Left lung (tissue), 14 donors: ENCODE measurements at places on chromosomes 5 and 9.

- H3K4me1 ChIP-seq = no peaks in the 10 kb centered on the region
- no peak for DNase-seq
- H3K4me3 ChIP-seq = no peak overlapping the region
- H3K27me3 ChIP-seq = no peaks in the 10 kb centered on the region
- H3K27ac ChIP-seq = no peak overlapping the region
These were observed 558.5 kb upstream of the PTGER4 start for GRCh38 chr5:40121236-40121635.

- no peak overlapping the region for H3K4me3 ChIP-seq
- peaks cover 28% of the 10 kb centered on the region for H3K27me3 ChIP-seq
- no peak for DNase-seq
- no peaks in the 10 kb centered on the region for H3K36me3 ChIP-seq
- no peak overlapping the region for H3K27ac ChIP-seq
These were observed 35.9 kb downstream of the HK3 start for GRCh38 chr5:176863041-176863764.

- DNase-seq = no peak
- H3K27me3 ChIP-seq = no peaks in the 10 kb centered on the region
- no peak overlapping the region for H3K4me3 ChIP-seq
- peaks cover 7% of the 10 kb centered on the region for H3K4me1 ChIP-seq
- no peak overlapping the region for H3K27ac ChIP-seq
These were observed 214.4 kb upstream of the S1PR3 start for GRCh38 chr9:88776717-88777497.

- no peak for DNase-seq
- no peaks in the 10 kb centered on the region for H3K4me1 ChIP-seq
- no peak overlapping the region for H3K4me3 ChIP-seq
- H3K36me3 ChIP-seq = no peaks in the 10 kb centered on the region
- no peaks in the 10 kb centered on the region for H3K27me3 ChIP-seq
These were observed 152.0 kb upstream of the ACOT12 start for GRCh38 chr5:81545911-81546310.

DNA sequence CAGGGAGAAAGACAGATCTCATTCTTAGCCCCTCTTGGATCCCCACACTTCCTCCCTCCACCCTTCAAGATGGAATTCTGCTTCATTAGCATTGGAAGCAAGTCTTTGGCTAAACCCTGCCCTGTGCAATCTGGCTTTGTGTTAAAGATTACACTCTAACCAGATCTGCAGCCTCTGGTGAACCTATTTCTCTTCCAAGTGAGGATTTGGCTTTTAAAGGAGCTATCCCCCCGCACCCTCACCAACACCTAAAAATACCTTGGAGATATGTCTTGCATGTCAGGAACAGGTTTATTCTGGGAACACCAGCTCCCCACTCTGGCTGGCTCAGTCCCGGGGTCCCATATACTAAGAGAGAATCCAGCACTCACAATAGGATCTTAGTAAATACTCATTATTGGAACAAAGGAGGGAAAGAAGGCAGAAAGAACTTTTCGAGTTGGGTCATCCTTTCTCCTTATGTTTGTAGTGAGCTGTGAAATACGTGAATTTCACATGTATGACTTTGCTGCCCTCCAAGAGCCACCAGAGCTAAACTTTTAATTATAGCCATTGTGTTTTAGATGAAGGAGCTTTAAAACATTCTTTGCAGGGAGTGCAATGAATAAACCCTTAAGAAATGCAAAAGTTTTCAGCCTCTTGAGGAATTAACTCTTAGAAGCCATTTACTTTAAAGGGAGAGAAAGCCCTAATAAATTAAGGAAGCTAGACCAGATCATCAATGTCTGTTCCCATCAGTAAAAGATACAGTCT lies 53.7 kb upstream of the HRH2 start:
- H3K4me1 ChIP-seq = no peaks in the 10 kb centered on the region
- no peaks in the 10 kb centered on the region for H3K27me3 ChIP-seq
- no peak overlapping the region for H3K27ac ChIP-seq
- no peak for DNase-seq
- H3K4me3 ChIP-seq = no peak overlapping the region
- no peaks in the 10 kb centered on the region for H3K36me3 ChIP-seq

DNA sequence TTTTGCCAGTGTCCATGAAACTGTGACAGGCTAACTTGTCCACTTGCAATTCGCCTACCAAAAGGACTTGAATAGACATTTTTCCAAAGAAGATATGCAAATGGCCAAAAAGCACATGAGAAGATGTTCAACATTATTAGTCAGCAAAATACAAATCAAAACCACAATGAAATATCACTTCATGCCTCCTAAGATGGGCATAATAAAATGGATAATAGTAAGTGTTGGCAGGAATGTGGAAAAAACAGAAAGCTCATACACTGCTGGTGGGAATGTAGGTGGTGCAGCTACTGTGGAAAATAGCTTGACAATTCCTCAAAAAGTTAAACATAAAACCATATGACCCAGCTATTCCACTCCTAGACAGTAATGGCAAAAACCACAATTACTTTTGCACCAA lies 7.9 kb downstream of the DTWD2 start:
- H3K4me1 ChIP-seq = no peaks in the 10 kb centered on the region
- no peaks in the 10 kb centered on the region for H3K27me3 ChIP-seq
- no peak overlapping the region for H3K4me3 ChIP-seq

DNA sequence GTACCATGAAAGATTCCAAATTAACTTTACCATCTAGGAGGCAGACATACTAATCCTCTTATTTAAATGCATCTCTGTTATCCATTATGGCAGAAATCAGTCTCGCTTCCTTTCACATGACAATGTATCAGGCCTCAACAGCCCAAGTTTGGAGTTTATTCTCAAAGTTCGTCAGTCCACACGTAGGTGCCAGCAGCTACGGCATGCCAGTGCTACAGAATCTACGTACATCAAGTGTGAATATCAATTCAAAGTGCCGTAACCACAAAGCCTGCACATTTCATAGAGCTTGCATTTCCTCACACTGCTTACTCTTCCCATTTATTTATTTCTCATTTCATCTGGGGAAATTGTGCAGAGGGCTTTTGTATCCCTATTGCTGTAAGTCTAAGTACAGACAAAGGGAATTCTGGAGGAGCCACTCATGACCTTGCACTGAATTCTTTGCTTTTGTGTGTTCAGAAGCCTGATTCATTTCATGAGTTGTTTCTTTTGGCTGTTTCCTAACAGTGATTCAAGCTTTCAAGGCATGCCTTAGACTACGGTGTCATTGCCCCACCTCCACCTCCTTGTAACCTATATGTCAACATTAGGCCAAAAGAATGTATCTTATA lies 10.0 kb downstream of the ENC1 start:
- H3K4me1 ChIP-seq = peaks cover 12% of the 10 kb centered on the region
- no peak for DNase-seq
- H3K4me3 ChIP-seq = no peak overlapping the region
- H3K36me3 ChIP-seq = peaks cover 60% of the 10 kb centered on the region
- peak overlapping the region; percentile 84 for H3K27ac ChIP-seq

GRCh38 chr5:79157305-79157704 lies 45.7 kb downstream of the BHMT start:
- H3K27ac ChIP-seq = no peak overlapping the region
- no peaks in the 10 kb centered on the region for H3K36me3 ChIP-seq
- H3K27me3 ChIP-seq = no peaks in the 10 kb centered on the region

DNA sequence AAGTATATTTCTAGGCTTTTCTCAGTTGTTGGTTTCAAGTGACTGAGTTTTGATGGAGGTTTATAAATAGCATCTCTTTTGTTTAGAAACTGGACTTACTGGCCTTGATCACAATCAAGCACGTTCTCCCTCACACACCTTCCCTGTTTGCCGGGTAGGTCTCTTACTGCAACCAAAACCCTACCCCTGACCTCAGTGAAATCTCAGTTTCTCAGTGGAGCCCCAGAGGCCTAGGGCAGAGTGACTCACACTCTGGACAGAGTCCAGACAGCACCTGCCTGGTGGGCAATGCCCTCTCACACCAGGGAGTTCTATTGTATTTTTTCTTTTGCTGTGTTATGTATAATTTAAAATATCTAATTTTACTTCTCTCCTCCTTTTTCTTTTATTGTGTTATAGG lies 48.4 kb upstream of the EPB41L4B start:
- DNase-seq = no peak
- H3K27ac ChIP-seq = no peak overlapping the region
- H3K4me3 ChIP-seq = no peak overlapping the region
- H3K4me1 ChIP-seq = no peaks in the 10 kb centered on the region
- no peaks in the 10 kb centered on the region for H3K27me3 ChIP-seq

GRCh38 chr5:155836089-155836803 lies 490.7 kb upstream of the SGCD start:
- no peaks in the 10 kb centered on the region for H3K36me3 ChIP-seq
- H3K27me3 ChIP-seq = no peaks in the 10 kb centered on the region
- DNase-seq = no peak
- no peak overlapping the region for H3K27ac ChIP-seq
- no peak overlapping the region for H3K4me3 ChIP-seq

- H3K4me3 ChIP-seq = no peak overlapping the region
- H3K4me1 ChIP-seq = no peaks in the 10 kb centered on the region
- no peak overlapping the region for H3K27ac ChIP-seq
- H3K36me3 ChIP-seq = no peaks in the 10 kb centered on the region
These were observed 5.2 kb upstream of the TLE1 start for GRCh38 chr9:81694541-81694940.

DNA sequence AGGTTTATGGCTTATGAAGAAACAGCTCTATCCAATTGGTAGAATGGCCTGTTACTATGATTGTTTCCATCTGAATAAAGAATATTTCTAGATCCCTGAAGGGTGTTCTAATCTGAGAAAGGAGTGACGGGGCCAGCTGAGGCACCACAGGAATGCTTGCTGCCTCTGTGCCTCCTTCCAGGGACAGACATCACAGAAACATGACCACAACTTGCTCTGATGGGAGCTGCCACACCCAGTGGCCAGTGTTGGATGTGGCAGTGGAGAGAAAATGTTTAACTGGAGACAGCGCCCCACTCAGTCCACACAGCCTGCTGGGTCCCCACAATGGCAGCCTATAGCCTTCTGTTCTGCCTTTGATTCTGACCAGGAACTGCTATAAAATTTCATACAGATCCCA lies 38.6 kb upstream of the TESK1 start:
- H3K36me3 ChIP-seq = no peaks in the 10 kb centered on the region
- H3K27ac ChIP-seq = no peak overlapping the region
- H3K4me3 ChIP-seq = no peak overlapping the region
- peaks cover 25% of the 10 kb centered on the region for H3K4me1 ChIP-seq

DNA sequence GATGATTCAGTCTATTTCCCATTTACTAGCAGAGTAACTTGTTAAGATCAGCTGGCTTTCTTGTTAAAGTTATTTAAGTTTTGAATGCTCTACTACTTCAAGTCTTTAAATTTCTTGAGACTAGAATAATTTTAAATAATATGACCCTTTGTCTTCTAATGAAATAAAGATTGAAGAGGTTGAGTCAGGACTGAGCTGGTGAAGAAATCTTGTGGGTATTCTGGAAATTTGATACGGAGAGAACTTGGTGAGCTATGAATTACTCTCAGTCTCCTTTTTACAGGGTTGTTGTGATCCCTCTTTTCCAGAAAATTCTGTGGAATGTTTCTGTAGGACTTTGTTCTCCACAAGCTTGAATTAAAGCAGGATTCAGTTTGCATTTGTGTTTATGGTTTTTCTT lies 29.3 kb downstream of the RNF20 start:
- DNase-seq = no peak
- H3K4me1 ChIP-seq = no peaks in the 10 kb centered on the region
- H3K27me3 ChIP-seq = no peaks in the 10 kb centered on the region
- H3K36me3 ChIP-seq = no peaks in the 10 kb centered on the region

DNA sequence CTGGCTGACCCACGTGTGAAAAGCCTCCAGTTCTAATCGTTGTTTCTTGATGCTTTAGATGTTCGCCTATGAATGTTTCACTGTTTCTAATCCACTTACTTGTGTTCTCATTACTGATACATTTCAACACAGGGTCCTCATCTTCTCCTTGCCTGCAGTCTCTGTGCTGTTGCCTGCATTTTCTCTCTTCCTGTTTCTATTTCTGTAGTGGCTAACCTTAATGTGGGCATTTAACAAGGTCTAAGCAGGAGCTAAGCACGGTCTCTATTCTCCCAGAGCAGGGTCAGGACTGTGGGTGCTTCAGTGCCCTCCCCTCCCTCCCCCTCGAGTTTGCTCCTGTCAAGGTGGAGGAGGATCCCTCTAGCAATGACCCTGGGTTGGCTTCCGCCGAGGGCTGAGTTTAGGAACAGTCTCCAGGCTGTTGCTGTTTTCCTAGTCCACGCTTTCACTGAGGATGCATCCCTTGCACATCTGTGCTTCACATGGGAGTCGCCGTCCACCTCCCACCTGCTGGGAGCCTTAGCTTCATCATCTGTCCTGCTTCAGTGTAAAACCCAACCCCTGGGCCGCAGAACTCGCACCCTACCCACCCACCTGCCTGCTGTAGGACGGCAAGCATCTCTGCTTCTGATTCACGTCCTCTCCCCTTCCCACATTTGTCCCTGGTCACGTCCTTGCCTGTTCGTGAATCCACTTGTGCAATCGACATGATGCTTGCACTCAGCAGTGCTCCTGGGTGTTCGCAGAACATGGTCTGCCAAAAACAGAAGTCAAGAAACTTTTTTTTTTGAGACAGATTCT lies 2.4 kb upstream of the EXOC3 start:
- H3K36me3 ChIP-seq = peaks cover 1% of the 10 kb centered on the region
- no peak for DNase-seq
- no peak overlapping the region for H3K27ac ChIP-seq
- no peak overlapping the region for H3K4me3 ChIP-seq
- H3K4me1 ChIP-seq = peaks cover 29% of the 10 kb centered on the region
- H3K27me3 ChIP-seq = no peaks in the 10 kb centered on the region

GRCh38 chr5:179223528-179223927 lies 121.7 kb downstream of the ADAMTS2 start:
- no peaks in the 10 kb centered on the region for H3K27me3 ChIP-seq
- no peaks in the 10 kb centered on the region for H3K36me3 ChIP-seq
- no peak for DNase-seq
- no peak overlapping the region for H3K4me3 ChIP-seq
- no peaks in the 10 kb centered on the region for H3K4me1 ChIP-seq
- H3K27ac ChIP-seq = no peak overlapping the region

DNA sequence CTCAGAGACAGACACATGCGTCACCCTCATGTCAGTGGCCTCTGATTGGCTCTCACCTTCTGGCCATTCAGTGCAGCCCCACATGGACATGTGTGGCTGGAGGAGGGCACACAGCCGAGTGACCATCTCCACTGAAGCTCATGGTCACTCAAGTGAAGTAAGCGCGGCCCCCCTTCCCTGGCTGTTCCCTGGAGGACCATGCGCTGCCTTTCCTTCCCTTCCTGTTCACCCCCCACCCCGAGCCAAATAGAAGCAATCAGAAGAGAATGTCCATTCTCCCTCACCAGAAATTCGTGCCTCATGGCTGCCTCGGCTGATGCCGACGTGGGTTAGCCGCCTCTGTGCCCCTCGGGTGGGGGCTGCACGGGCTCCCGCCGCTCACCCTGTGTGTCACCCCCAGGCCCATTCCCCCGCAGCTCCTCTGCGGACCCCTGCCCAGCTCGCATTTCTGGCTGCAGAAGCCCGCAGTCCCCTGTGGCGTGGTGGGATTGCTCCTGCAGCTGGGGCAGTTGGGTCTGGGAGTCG lies 12.5 kb upstream of the COL5A1 start:
- H3K4me1 ChIP-seq = no peaks in the 10 kb centered on the region
- H3K4me3 ChIP-seq = no peak overlapping the region
- no peak for DNase-seq

GRCh38 chr5:173895401-173896165 lies 7.4 kb downstream of the CPEB4 start:
- H3K36me3 ChIP-seq = no peaks in the 10 kb centered on the region
- H3K4me1 ChIP-seq = peaks cover 62% of the 10 kb centered on the region
- H3K27me3 ChIP-seq = no peaks in the 10 kb centered on the region
- no peak for DNase-seq
- no peak overlapping the region for H3K27ac ChIP-seq
